ENCODE measurements at places on chromosomes 7 and 10.

GRCh38 chr7:130365088-130365487 lies 15.2 kb upstream of the CPA1 start:
- no peak for DNase-seq

GRCh38 chr10:113557424-113557862 lies 4.6 kb downstream of the HABP2 start:
- no peak for DNase-seq

GRCh38 chr10:77537071-77537470 lies 100.5 kb downstream of the KCNMA1 start:
- no peak for DNase-seq

GRCh38 chr7:158064631-158065030 lies 523.0 kb downstream of the PTPRN2 start:
- no peak for DNase-seq

GRCh38 chr10:33483816-33484190 lies 149.3 kb upstream of the NRP1 start:
- DNase-seq = no peak

DNA sequence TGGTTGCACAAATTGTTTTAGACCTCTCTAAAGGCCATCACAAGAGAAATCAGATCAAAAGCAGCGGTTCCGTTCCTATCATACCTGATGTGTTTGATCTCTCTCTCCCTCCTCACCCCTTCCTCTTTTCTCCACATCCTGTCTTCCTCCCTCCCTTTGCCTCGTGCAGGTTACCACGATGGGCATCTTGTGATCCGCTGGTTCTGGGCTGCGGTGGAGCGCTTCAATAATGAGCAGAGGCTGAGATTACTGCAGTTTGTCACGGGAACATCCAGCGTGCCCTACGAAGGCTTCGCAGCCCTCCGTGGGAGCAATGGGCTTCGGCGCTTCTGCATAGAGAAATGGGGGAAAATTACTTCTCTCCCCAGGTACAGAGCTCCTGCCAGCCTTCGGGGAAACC lies 28.5 kb upstream of the STK17A start:
- no peak for DNase-seq

- no peak for DNase-seq
These were observed 91.2 kb downstream of the ZNF22 start for GRCh38 chr10:45091968-45092367.

DNA sequence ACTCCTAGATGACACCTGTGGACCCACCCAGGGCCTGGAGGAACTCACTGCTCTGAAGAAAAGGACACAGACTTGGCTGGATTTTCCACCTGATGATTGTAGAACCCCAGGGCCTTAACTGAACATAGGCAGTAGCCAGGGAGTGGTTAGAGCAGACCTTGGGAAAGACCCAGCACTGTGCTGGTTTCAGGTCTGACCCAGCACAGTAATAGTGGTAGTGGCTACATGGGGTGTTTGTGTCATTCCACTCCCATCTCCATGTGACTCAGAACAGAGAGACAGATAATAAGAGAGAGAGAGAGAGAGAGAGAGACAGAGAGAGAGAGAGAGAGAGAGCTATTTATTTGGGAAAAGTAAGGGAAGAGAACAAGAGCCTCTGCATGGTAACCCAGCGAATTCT lies 239.1 kb upstream of the MEOX2 start:
- no peak for DNase-seq

GRCh38 chr7:47537716-47538675 lies 43.9 kb downstream of the TNS3 start:
- no peak for DNase-seq

DNA sequence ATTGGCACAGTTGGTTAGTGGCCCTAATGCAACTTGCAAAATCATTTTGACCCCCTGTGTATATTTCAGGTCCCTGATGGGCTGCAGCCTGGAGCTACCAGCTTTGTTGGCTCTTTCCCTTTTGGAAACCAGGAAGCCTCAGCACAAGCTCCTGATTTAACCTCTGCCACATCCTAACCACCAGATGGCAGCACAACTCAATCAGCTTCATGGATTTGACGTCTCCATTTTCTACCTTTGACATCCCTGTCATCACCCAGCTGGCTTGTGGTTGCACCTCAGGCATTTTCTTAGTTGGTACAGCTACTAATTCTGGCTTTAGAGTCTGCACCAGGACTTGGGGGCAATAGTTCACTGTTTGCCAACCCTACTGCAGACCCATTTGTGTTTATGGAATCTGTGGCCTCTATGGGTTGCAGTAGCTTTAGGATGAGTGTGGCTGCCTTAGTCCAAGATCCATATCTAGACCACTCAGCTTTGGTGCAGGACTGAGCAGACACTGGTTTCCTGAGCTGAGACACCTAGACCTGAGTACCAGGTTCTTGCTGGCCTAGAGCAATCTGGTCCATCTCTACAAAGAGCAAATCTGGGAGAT lies 456.2 kb downstream of the REEP3 start:
- DNase-seq = no peak

- no peak for DNase-seq
These were observed 804 bp downstream of the FRAT1 start for GRCh38 chr10:97319671-97320479.

GRCh38 chr10:106424981-106425380 lies 739.5 kb downstream of the SORCS1 start:
- no peak for DNase-seq

- DNase-seq = no peak
These were observed 138.5 kb upstream of the AOAH start for GRCh38 chr7:36862771-36863261.

GRCh38 chr7:122984021-122984420 lies 11.5 kb downstream of the TAS2R16 start:
- no peak for DNase-seq

GRCh38 chr7:65448816-65449504 lies 75.3 kb downstream of the ZNF92 start:
- DNase-seq = peak; percentile 89

GRCh38 chr7:82441669-82442478 lies 1.7 kb downstream of the CACNA2D1 start:
- DNase-seq = no peak

DNA sequence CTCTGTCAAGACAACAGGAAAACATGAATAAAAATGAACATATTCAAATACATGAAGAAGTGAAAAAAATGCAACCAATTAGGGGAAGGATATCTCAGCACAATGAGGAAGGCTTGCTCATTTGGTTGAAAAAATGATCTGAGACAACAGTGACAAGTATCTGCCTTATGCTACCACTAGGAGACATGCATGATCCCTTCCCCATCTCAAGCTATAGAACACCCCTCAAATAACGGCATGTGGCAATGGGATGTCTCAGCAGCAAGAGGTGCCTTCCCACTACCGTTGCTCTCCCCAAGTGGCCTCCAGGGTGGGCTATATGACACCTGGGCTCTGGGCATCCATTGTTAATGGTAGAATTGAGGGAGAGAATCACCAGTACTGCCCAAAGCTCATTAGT lies 98.1 kb upstream of the RSU1 start:
- no peak for DNase-seq

DNA sequence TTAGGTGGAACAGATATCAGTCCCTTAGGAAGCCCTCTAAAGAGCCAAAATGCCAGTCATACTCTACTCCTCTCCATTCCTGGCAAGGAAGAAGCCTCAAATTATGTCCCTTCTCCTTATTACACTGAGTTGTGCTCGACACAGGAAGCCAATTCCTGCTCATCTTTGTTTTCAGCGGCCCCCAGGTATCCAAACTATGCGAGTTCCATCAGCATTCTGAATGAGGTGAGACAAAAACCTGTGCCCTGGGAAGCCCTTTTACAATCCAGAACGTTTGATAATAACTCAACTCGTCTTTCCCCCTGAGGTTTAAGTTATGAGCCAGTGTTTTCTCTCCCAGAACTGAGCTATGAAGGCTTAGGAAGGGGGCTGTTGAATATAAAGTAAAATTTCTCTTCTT lies 580.5 kb downstream of the NXPH1 start:
- no peak for DNase-seq

- DNase-seq = no peak
These were observed 51.8 kb downstream of the INPP5F start for GRCh38 chr10:119777686-119778085.

DNA sequence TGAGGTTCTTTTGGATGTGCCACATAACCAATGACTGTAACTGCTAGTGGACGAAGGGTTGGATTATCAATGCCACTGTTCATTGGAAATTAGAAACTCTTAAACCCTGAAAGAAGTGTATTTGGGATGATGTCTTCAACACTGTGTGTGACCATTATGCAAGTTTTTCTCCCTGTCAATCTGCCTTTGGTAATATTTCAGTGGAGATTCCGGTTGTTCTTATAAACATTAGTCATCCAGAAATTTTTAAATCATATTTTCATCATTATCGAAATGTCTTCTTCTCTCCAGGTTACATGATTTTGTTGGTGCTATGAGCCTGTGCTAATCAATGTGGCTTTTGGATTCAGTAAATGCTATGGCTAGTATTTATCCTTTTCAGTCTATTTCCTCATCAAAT lies 61.7 kb upstream of the KLF6 start:
- no peak for DNase-seq

GRCh38 chr7:74002474-74003017 lies 25.4 kb upstream of the ELN start:
- peak; percentile 94 for DNase-seq

DNA sequence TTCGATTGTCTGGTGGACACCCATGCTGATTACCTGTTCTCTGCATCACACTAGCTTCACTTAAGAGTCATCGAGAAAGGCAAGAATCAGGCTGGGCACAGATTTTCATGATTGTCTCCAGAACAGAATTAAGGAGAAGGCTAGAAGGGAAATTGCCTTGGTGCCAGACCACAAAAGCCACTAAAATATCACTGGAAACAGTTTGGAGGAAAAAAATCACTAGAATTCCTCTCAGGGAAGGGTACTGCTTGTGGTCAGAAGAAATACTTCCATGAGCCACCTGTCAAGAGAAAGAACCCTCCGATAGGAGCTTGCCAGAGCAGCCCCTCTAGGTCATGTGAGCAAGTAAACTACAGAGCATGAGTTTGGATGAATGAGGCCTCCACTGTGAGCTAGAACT lies 269.3 kb upstream of the TEX47 start:
- no peak for DNase-seq

GRCh38 chr7:86937363-86937878 lies 122.0 kb downstream of the ELAPOR2 start:
- DNase-seq = no peak

DNA sequence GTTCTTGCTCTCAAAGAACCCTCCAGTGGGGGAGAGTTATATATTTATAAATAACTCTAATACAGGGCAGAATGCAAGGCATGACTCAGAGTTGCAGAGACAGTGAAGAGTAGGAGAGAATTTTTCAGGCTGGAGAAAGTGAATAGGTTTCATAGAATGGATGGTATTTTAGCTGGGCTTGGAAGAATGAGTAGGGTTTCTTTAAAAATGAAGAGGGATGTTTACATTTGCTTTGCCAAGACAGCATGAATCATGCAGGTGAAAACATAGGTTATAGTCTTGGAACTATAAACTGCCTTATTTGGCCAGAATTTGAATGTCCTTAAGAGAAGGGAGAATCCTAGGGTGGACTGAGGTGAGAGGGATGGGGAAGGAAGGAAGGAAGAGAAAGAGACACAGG lies 124.8 kb downstream of the CPED1 start:
- DNase-seq = no peak

DNA sequence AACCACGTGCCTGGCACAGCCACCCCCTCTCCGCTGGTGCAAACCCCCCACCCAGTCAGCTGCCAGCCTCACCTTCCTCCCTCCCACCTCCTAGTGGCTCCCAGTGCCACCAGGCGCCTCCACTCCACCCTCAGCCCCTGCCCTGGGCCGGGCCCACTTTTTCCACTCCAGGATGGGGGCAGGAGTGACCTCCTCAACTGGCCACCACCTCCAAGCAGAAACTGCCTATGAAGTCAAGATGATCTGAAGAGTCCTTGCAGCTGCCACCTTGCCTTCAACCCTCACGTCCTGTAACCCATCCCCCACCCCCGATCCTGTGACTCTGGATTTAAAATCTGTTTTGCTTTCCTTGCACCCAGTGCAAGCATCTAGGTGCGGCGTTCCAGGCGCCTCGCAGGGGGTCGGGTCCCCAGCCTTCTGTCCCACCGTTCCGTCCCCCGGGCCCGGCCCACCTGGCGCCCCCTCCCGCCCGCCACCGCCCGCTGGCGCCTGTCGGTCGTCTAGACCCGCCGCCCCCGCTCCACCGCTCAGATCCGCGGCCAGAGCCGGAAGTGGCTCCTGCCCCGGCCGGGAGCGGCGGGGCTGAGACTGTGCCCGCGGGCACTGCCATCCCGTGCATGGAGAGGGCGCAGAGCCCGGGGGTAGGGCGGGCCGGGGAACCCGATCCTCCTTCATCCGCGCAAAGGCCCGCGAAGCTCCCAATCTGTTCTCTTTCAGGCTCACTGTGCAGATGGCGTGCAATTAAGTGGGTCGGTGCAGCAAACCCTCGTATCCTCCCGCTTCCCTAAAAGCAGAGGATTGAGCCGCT lies 51.2 kb upstream of the GTF2I start:
- peak; percentile 33 for DNase-seq

- DNase-seq = peak; percentile 95
These were observed 192.2 kb downstream of the CUX1 start for GRCh38 chr7:102009628-102010027.

- DNase-seq = no peak
These were observed 39.8 kb downstream of the EXOC4 start for GRCh38 chr7:133292631-133293030.

DNA sequence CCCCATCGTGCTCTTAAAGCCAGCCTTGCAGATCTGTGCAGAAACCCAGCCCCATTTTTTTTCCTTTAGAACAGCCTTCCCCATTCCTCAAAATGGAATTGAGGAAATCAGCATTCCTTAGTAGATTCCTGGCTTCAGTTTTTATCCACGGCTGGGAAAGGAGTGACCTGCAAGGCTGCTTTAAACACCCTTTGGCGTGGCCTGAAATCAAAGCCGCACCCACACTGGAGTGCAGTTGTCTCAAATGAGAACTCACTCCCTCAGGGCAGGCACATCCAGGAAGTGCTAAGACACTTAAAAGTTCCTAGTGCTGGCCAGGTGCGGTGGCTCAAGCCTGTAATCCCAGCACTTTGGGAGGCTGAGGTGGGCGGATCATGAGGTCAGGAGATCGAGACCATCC lies 34.8 kb downstream of the HTR5A start:
- no peak for DNase-seq

- no peak for DNase-seq
These were observed 264.3 kb downstream of the TCF7L2 start for GRCh38 chr10:113214331-113214730.

GRCh38 chr10:124740369-124741280 lies 3.6 kb downstream of the FAM53B start:
- DNase-seq = no peak

DNA sequence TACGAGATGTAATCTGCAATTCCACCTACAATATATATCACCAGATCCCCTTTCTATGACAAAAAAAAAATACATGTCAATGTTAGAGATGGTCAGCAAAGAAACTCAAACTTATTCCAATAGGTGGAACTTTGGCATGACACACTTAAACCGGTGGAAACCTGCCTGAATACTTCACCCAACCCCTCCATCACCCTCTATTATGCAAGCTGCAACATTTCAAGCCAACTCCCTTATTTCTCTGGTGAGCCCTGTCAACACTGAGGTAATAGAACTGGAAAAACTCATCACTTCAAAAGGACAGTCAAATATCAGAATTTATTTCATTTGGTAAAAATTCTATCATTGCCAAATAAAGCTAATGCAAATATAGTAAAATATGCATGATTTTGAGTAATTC lies 3.6 kb downstream of the ZNF438 start:
- DNase-seq = peak; percentile 11

GRCh38 chr10:101725296-101726114 lies 30.5 kb upstream of the FBXW4 start:
- DNase-seq = no peak

- DNase-seq = peak; percentile 63
These were observed 104.6 kb downstream of the ITGB8 start for GRCh38 chr7:20435305-20435704.

Measured in NCI-H226 (cell line).